ENCODE measurements at places on chromosomes 4 and X.
A peak's percentile ranks its signal among the peaks of the same experiment; 100 is the strongest.

GRCh38 chr4:98474408-98474844 is 184.0 kb downstream of the TSPAN5 start:
- peak; percentile 72 for DNase-seq

GRCh38 chrX:43949669-43950068 is 23.5 kb downstream of the NDP start:
- no peak for DNase-seq

DNA sequence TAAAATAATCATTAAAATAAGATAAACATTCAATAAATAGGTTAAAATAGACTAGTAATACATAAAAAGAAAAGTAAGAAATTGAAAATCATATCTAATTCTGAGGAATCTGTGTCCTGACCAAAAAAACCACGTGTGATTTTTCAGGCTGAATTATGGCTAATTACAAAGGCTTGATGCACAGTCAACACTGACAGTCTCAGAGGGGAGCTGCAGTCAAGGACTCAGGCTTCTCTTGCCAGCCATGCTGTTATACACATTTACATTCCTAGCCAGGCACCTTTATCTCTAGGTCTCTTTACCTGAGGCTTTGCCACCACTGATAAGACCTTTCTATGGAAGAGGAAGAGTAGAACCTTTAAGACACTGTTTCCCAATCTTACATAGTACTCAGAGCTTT is 1737.7 kb upstream of the PCDH10 start:
- DNase-seq: no peak

- DNase-seq: peak; percentile 20
Observed at GRCh38 chr4:159487284-159487747, 384.4 kb downstream of the RAPGEF2 start.

DNA sequence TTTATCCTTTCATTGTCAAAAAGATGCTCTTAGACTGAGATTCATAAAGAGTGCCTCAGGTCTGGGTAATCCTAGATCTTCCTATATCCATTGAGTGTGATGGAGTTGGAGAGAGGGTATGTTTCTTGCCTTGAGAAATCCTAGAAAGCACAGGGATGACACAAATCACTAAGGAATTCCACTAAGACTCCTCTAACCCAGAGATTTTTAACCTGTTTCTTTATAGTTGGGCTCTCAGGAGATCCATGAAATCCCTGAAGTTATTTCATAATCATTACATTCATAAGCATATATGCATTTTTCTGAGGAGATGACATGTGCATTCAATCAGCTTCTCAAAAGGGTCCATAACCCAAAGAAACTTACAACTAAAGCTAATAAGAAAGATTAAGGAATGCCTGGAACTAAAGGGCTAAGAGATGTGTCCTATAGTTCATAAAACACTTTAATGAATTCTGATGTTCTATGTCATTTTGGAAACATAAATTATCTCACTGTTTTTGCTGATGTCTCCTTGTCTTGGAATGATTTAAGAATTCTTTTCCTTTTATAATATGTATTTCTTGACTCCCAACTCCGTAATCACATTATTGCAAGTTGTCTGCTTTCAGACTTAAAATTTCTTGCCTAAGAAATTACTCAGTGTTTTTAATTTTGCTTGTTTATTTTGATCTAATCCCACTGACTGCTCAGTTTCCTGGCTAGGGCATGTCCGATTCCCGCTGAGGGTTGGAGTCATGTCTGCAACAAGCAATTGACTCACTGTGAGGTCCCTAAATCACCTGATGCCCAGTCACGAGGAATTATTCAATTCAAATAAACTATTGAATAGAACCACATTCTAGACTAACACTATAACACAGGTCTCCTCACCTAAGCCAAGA is 2.8 kb upstream of the AMTN start:
- DNase-seq: no peak
